ENCODE measurements at places on chromosomes 12 and 14.

- no peak for DNase-seq
Measured at GRCh38 chr12:128796439-128797118, 27.2 kb downstream of the SLC15A4 start.

- DNase-seq: no peak
Measured at GRCh38 chr12:48003226-48004052, 837 bp downstream of the COL2A1 start.

- no peak for DNase-seq
Measured at GRCh38 chr12:76037130-76038103, 5.8 kb upstream of the PHLDA1 start.

GRCh38 chr14:75711796-75712211, 50.8 kb downstream of the TTLL5 start:
- DNase-seq: no peak

- no peak for DNase-seq
Measured at GRCh38 chr12:27709932-27710591, 570 bp upstream of the MRPS35 start.

- no peak for DNase-seq
Measured at GRCh38 chr14:35821564-35822411, 4.3 kb upstream of the BRMS1L start.

DNA sequence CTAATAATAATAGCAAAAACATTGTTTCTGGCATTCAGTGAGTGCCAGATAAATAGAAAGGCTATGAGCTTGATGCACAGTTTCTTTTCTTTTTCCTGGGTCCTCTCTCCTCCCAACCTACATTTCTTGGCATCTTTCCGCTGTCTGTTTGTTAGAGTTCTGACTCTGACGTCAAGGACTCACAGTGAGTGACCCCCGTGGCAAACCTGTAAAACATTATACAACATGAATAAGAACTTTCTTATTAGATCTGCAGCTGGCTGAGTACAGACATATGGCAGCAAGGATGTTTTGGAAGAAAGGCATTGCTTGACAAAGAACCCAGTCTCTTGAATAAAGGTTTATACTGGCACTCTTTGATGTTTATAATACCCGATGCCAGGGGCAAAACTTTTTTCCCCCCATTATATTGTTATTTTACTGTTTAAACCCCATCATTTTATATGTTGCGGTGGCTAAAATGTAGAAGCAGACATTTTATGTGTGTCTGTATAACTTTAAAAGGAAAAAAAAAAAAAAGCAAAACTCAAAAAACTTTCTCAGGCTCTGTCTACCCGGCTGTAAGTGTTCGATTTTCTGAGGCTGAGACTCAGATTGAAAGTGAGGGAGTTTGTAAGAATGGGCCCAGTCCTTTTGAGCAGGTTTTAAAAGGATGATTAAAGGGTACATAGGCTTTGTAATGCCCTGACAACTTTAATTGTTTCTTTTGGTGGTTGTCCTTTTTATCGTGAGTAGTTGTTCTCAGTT, 159.3 kb downstream of the PDE3A start:
- no peak for DNase-seq

Data from stimulated activated CD8-positive, alpha-beta memory T cell treated with anti-CD3 and anti-CD28 coated beads, Interleukin-4, amount 100 ng/mL, for 1 hour (primary cell).